IMR-90 (cell line): ENCODE measurements at places on chromosomes 7 and 10. TPM values are rescaled to one million over a fixed set of nuclear protein-coding genes. Genes with fewer than 3 reads are reported as not detected.
A peak's percentile ranks its signal among the peaks of the same experiment; 100 is the strongest.

NEBL gene
- under 0.01 TPM in 1 of 2 replicates, not detected in the other for total RNA-seq

DNA sequence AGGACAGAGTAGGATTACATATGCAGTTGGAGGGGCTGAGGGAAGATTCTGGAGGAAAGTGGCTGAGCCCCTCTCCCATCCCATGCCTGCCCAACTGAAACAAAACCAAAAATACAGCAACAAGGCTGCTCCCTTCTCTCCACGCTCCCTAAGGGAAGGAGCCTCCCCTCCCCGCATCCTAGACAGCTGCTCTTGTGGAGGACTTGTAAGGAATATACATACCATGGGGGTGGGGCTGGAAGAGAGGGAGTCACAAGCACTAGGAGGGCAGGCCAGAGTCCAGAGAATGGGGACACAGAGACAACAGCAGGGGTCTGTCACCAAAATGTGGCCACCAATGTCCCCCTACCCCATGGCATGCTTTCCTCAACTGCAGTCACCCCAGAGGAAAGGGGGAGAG lies 13.2 kb downstream of the LDB1 start:
- no peak for DNase-seq

SOSTDC1 gene
- under 0.01 TPM in 1 of 2 replicates, not detected in the other for total RNA-seq

GRCh38 chr10:25457552-25457951 lies 282.8 kb downstream of the GPR158 start:
- DNase-seq: no peak

DNA sequence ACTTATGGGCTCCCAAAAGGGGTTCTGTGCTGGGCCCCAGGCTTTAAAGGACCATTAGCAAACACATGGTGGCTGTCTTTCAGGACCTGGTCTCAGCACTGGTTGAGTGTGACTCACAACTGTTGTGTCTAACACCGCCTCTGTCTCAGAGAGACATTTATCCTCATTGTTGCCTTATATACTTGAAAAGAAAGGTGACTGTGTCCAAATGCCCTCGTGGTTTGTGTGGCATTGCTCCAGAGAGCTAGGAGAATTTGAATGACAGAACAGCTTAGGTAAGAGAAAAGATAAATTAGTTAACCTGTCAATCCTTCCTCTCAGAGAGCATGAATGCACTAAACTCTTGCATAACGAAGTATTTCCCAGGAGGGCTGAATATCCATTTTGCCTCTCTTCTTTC lies 14.5 kb upstream of the FAM13C start:
- DNase-seq: no peak

CDHR3 gene
- total RNA-seq: 1.6 and 1.7 TPM in 2 replicates

DMBT1 gene
- total RNA-seq: under 0.01 TPM in 1 of 2 replicates, not detected in the other

NUTM2A gene
- under 0.01 and 0.18 TPM in 2 replicates for total RNA-seq

HDAC9 gene
- total RNA-seq: 24.2 and 24.7 TPM in 2 replicates

CUBN gene
- 0.54 and 0.83 TPM in 2 replicates for total RNA-seq

UNCX gene
- total RNA-seq: not detected in 2 replicates

DNA sequence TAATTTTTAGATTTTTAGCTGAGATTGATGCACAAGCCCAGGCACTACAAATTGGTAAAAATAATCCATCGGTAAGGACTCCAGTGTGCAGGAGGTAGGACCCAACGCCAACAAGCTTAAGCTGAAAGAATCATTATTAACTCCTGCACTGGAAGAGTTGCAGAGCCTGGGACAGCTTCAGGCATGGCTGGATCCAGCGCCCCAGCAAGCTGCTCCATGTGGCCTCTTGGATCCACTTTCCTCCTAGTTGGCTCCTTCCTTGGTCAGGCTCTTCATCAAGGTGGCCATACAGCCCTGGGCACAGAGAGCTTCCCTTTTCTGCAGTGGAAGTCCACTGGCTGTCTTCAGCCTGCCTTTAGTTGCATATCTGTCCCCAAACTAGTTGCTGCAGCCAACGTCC lies 497.4 kb upstream of the FOXK1 start:
- no peak for DNase-seq

DNA sequence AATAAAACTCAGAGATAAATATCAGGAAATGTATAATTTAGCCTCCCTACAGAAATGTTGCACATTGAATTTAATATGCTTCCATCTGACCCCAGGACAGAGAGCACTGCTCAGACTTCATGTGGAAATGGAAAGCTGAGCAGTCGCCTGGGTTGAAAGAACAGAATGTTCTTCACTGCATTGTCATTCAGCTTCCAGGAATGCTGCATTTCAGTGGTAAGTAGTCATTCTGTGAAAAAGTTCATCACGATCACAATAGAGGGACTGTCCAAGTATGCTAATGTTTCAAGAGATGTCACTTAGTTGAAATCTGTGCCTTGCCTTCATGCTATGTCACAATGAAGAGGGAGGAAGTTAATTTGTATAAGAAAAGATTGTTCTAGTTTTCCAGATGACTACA lies 147.3 kb downstream of the NRCAM start:
- no peak for DNase-seq

GRCh38 chr7:133649593-133649992 lies 396.7 kb downstream of the EXOC4 start:
- peak; percentile 11 for DNase-seq

KCND2 gene
- under 0.01 TPM in 2 replicates for total RNA-seq

DNA sequence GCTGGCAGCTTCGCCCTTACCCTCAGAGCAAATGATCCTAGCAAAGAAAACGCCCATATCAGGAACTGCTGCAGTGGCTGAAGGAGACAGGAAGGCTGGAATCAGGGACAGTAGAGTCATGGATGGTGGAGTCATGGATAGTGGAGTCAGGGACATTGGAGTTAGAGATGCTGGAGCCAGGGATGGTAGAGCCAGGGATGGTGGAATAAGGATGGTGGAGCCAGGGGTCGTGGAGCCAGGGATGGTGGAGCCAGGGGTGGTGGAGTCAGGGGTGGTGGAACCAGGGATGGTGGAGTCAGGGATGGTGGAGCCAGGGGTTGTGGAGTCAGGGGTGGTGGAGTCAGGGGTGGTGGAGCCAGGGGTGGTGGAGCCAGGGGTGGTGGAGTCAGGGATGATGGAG lies 31.3 kb downstream of the C10orf105 start:
- no peak for DNase-seq

DNA sequence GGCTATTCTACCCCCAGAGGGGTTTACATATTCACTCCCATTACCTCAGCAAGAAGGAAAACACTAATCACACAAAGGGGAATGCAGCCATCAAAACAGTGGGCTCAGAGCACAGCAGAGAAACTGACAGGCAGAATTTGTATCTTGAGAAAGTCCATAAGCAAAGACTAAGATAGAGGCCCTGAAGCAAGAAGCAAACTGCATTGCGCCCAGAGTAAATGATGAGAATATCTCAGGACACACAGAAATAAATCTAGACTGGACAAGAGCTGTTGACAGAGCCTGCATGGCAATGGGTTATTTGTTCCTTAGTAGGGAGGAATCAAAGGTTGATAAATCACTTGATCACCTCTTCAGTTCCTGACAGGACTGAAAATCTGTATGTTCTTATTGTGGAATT lies 440.7 kb upstream of the CELF2 start:
- DNase-seq: no peak

DNAJC12 gene
- 1.7 and 2.3 TPM in 2 replicates for total RNA-seq

KNDC1 gene
- 0.18 and 0.56 TPM in 2 replicates for total RNA-seq

DNA sequence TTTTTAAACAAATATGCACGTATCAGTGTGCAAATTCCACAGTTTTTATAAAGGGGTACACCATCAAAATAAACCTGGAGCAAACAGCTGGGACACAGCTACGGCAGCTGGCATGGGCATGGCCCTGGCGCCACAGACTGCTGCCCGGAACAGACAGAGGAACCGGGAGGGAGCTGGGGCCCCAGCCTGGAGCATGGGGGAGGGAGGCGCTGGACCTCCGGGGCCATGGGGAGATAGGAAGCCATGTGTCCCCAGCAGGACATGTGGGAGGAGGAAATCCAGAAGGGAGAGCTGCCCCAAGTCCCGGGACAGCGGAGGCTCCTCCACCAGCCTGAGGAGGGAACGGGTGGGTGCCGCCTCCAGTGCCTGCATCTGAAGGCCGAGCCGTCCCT lies 180.1 kb downstream of the MAD1L1 start:
- DNase-seq: no peak

VPS37D gene
- 2.3 and 2.8 TPM in 2 replicates for total RNA-seq

DNA sequence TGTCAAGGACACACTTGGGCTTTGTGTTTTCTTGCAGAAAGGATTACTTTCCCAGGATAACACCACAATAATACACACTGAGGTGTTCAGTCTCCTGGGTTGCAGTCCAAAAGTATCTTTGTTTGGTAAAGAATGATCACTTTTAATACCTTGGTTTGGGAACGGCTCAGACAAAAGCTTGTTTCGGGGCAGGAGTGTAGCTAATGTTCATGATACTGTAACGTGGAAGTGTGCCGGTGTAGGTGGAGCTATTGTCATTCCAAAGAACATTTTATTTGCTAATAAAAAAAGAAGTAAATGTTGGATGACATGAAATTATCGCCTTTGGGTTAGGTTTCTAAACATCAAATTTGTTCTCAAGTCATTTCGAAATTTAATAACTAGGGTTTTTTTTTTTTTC lies 1.2 kb downstream of the EIF4H start:
- DNase-seq: no peak

MUC3A gene
- not detected in 2 replicates for total RNA-seq

ZPBP gene
- total RNA-seq: not detected in 2 replicates

DNA sequence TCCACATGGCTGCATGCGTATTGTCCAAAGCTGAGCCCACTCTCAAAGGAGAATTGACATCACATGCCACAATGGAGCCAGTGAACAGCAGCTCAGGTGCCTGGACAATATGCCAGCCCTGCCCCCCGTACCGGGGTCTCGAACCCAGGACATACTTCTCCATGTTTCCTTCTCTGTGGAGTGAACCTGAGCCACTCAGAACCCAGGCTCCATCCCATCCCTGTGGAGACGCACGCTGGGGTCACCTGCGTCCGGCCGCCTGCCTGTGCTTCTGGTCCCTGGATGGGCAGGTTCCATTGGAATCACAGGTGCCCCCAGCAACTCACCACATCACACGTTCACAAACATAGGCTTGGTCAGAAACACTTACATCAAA lies 229.8 kb downstream of the DNAJB6 start:
- DNase-seq: no peak

- DNase-seq: no peak
Measured at GRCh38 chr10:117546581-117547015, 4.1 kb downstream of the EMX2 start.

DNA sequence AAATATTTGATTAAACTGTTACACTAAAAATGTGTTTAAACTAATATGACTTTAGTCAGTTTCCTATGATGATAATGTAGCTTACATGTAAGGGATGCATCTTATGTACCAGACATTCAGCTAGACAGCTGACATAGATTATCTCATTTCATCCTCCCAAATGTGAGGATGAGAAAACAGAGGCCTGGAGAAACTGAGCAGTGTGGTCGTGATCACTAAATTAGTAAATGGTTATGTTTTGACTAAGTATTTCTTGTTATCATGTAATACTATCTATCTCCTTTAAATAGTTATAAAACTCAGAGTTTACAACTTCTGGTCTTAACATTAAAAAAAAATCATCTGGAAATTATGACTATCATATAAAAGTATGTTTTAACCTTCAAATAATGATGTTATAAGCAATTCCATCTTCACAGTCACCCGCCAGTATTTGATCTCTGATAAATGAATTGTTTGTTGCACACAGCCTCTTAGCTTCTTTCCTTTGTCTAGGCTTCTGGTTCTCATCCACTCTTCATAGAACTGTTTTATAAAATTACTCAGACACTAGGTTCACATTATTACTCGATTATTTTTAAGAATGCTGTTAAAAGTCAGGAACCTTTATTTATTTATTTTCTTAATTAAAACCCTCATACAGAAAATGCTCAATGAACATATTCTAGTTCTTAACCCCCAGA lies 33.6 kb upstream of the HDAC9 start:
- DNase-seq: no peak

PDLIM1 gene
- 27.5 and 30.1 TPM in 2 replicates for total RNA-seq

SPDYE1 gene
- not detected in 2 replicates for total RNA-seq

- DNase-seq: no peak
Measured at GRCh38 chr10:55449981-55450380, 649.0 kb upstream of the PCDH15 start.

DNA sequence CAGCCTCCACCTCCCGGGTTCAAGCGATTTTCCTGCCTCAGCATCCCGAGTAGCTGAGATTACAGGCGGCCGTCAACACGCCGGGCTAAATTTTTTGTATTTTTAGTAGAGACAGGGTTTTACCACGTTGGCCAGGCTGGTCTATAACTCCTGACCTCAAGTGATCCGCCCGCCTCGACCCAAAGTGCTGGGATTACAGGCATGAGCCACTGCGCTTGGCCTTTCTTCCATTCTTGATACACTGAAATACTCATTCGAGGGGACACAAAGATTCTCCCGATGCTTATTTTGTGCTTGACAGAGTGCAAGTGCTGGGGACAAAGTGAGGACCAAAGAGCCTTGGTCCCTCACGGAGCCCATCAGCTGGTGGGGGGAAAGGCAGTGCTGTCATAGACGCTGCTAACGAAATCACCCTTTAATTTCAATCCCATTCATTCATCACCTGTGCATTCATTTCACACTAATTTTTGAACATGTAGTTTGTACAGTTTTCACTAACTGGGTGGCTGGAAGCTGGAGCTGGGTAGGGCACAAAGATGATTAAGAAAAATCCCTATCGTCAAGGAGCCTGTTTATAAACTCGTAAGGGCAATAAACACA lies 621 bp upstream of the FAM133B start:
- no peak for DNase-seq

- DNase-seq: no peak
Measured at GRCh38 chr7:129610709-129611245, 743 bp upstream of the NRF1 start.

FAM241B gene
- total RNA-seq: 0.18 and 0.28 TPM in 2 replicates
